ENCODE measurements at places on chromosomes 6 and 20.

- DNase-seq: no peak
Observed at GRCh38 chr6:14816116-14816859, 429.6 kb upstream of the JARID2 start.

DNA sequence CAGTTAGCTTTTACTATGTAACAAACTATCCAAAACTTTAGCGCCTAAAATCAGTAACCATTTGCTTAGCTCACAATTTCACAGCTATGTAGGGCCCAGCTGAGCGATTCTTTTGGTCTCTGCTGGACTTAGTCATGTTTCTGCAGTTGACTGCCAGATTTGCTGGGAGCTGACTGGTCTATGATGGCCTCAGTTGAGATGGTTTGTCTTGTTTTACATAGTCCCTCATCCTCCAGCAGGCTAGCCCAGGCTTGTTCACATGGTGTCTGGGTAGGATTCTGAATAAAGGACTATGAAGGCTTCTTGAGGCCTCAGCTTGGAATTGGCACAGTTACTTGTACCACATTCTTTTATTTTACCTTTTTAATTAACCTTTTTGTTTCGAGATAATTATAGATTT is 247.8 kb upstream of the CHD6 start:
- DNase-seq: no peak

GRCh38 chr6:17149571-17149970 is 47.7 kb downstream of the STMND1 start:
- no peak for DNase-seq

DNA sequence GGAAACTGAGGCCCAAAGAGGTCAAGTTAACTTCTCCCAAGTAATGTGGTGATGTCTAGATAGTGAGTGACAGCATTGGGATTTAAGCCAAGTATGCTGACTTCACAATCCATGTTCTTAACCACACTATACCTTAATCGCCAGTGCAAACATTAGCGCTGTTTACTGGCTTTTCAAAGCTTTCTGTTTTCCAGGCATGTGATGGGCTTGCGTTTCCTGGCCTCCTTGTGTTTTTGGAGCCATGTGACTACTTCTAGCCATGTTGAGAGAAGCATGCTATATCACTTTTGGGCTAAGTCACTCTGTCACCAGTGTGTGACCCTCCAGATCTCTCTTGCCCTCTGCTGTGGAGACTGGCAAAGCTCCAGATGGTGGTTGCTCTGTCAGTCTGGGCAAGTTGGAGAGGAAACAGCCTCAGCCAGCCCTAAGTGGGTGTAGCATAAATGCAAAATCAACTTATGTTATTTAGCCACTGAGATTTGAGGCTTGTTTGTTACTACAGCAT is 76.9 kb downstream of the ANKRD6 start:
- no peak for DNase-seq

DNA sequence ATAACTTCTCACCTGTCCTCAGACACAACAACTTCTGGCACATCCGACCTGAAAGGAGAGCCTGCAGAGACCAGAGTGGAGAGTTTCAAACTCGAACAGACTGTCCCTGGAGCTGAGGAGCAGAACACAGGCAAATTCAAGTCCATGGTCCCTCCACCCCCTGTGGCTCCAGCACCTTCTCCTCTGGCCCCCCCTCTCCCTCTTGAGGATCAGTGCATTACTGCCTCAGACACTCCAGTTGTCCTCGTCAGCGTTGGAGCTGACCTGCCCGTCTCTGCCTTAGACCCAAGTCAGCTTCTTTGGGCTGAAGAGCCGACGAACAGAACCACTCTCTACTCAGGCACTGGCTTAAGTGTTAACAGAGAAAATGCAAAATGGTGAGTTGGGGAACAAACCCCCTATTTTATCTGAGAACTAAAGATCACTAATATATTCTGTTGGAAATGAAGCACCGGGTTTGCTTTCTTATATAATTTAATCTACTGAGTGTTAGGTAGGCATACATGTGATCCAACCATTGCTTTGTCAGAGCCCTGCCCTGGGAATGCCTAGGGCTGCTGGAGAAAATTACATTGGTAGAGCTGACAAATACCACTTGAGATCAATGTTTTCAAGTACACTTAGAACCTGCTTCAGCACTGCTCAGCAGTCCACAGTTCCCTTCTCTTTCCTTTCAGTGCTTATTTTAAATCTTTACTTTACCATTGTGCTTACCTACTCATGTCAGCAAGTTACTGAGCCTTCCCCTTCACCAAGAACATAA is 77.5 kb upstream of the LTV1 start:
- DNase-seq: no peak

GRCh38 chr6:20208687-20209378 is 3.4 kb downstream of the MBOAT1 start:
- DNase-seq: no peak

DNA sequence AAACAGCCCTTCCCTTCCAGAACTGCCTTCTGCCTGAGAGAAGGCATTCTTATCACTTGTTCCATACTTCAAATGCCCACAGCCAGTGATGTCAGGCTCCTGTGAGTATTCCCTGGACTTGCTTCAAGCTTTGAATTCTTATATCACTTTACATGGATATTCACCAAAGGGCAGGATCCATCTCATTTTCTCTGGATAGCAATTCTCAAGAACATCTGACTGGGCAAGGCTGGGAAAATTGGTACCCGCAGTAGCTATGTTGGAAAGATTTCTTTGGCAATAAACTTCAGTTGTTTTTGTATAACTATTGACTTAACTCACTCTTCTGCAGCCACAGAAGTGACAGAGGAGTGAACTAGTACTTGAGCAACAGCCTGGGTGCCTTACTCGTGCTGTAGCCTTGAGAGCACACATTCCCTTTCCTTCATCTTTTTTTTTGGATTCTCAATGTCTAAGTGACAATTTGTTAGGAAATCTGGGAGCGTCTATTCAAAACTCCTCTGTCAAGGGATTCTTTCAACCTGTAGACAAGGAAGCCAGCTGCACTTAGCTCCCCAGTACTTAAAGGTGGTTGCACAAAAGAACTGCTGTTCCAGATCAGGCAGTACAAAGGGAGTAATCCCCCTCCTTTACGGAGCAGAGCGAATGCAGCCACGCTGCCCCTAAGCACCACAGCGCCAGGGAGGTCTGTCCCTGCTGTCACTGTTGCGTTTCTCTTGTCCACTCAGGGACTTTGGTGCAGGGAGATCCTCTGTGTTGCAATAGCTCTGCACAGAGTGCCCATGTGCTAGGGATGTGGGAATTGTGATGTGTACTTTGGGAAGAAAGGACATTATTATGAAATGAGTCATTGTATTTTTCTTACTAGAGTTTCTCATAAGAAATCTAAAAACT is 69.6 kb downstream of the JAG1 start:
- DNase-seq: no peak

All from SK-N-MC (cell line).